ENCODE measurements at places on chromosomes 3 and 15.

GRCh38 chr3:63911509-63911872 is 692 bp downstream of the SCAANT1 start:
- no peak for DNase-seq

DNA sequence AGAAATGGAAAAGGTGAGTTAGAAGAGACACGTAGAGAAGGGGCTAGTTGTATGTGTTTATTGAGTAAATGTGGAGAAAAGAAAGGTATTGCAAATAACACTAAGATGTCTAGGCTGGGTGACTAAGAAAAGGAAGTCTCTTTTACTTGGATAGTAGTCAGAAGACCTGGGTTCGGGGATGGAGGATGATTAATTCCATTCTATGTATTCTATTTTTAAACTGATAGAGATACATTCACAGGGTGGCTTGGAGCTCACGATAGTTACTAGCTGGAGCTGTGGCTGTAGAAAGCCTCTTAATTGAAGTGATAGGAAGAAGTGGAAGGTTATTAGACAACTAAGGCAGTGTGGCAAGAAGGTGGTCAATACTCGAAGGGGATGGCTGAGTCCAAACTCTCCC is 65.9 kb upstream of the TNIK start:
- DNase-seq, result no peak

GRCh38 chr3:58494107-58494506 is 2.2 kb downstream of the KCTD6 start:
- DNase-seq, result no peak

- no peak for DNase-seq
These were observed 28.5 kb upstream of the DCUN1D1 start for GRCh38 chr3:183008800-183009199.

DNA sequence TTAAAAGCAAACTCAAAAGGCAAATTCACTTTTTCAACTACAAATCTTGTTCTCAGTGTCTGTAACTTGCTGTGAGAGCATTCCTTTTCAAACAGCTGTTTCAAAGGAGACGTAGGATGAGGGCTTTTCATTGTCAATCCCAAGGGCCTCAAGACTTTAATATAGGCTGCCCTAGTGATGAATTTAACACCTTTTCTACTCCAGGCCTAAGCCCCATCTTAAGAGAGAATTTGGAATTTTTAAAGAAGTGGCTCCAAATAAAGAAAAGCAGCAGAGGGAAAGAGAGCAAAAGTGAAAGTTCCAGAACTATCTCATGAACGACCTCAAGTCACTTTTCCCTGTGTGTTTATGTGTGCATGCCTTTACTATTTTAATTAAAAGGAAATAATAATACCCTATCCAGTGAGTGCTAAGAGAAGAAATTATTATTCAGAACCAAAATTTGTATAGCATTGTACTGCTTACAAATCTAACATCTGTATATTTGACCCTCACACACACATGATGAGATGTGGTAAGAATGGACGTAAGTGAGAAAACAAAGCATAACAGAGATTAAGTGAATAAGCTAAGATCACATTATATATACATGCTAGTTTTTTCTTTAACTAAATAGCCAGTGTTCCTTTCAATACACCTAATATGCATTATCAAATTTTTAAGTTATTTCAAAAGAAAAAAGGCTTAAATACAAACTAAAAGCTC is 196.4 kb downstream of the VGLL3 start:
- DNase-seq, result no peak

DNA sequence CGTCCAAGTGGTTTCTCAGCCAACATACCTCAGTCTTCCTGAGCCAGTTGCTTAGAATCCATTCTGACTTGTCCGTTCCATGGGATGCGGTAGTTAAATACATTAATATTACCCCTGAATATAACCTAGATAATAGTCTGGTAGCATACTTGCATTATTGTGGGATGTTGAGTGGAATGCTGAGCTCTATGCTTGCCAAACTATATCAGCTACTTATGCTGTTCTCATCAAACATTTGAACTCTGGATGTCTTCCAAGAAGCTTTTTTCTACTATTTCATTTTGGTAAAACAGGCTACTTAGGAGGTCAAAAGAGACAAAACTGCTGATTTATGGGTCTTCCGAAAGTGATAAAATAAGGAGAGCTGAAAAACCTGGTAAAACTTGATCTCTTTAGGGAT is 429.5 kb downstream of the NAALADL2 start:
- no peak for DNase-seq

- DNase-seq, result no peak
These were observed 347.0 kb downstream of the PTPRG start for GRCh38 chr3:61908382-61908781.

- DNase-seq, result no peak
These were observed 6.3 kb upstream of the PTH1R start for GRCh38 chr3:46871222-46871621.

GRCh38 chr15:78540141-78540870 is at the start of gene PSMA4:
Gene PSMA4 (plus strand): TSS chr15:78540444. CDS start chr15:78541928, 1,484 bp downstream.
- peak; percentile 94 for DNase-seq

- DNase-seq, result no peak
These were observed 72.6 kb upstream of the DPH6 start for GRCh38 chr15:35618260-35619188.

- no peak for DNase-seq
These were observed 43.1 kb downstream of the STARD5 start for GRCh38 chr15:81280696-81281455.

GRCh38 chr15:34855413-34855812 is 60.1 kb upstream of the ACTC1 start:
- DNase-seq, result no peak

DNA sequence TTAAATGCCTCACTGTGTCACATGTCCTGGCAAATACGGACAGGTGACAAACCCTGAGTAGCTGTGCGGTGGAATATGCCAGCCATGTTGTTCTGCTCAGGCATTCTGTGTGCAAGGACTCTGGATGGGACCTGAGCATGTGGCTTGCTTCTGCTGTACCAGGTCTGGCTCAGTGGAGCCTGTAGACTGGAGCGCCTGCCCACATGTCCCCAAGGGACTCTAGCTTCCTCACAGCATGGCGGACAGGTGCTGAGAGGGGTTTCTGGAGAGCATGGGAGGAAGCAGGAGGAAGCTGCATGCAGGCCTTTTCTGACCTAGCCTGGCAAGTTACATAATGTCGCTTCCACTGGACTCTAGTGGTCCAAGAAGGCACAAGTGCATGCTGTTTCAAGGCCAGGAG is 96.3 kb downstream of the PLXNA1 start:
- DNase-seq, result no peak

GRCh38 chr15:93417631-93418030 is 328.6 kb upstream of the RGMA start:
- no peak for DNase-seq

GRCh38 chr15:57820119-57820518 is 113.6 kb downstream of the POLR2M start:
- no peak for DNase-seq

- DNase-seq, result peak; percentile 69
These were observed 21.9 kb downstream of the LTF start for GRCh38 chr3:46442576-46443530.

DNA sequence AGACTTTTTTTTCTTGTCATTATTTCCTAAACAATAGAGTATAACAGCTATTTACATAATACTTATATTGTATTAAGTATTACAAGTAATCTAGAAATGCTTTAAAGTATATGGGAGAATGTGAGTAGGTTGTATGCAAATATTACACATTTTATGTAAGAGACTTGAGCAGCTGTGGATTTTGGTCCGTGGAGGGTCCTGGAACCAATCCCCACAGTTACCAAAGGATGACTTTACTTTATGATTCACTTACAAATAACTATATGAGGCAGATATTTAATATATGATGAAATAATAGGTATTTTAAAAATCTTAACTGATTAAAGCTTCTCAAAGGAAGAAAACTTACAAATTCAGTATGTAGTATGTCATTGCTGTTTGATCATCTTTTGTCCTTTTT is 56.3 kb downstream of the PPP2R3A start:
- no peak for DNase-seq

- no peak for DNase-seq
These were observed 63.3 kb downstream of the ABHD5 start for GRCh38 chr3:43753741-43754715.

DNA sequence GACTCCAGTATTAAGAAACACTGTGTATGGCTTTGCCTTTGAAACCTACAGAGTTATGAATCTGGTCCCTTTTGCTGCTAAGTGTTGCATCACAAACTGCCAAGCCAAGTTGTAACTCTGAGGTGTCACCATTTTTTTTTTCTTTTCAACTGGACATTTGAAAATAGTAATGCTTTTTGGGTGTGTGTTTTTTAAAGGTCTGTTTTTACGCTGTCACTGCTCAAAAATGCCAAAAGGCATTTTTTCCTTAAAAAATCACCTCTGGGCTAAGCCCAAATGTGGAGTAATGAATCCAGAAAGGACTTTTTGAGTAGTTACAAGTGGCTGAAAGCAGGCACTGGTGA is 9.5 kb downstream of the SMAD3 start:
- no peak for DNase-seq

DNA sequence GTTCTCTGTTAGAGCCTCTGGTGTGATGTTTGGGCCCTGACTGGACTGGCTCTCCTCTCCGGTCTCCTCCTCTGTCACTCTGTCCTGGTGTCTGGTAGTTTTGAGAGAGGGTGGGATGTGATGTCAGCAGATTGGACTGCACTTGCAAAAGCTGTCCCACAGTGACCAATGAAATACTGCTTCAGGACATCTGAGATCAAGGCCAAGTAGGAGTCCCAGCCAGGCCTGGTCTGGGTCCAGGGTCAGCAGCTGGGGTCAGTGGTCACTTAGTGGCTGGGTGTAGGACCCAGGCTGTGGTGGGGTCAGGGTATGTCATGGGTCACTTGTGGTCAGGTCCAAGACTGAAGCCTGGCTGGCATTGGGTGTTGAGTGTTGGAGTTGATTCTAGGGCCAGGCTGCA is 20.9 kb downstream of the ALDH1L1 start:
- DNase-seq, result no peak

DNA sequence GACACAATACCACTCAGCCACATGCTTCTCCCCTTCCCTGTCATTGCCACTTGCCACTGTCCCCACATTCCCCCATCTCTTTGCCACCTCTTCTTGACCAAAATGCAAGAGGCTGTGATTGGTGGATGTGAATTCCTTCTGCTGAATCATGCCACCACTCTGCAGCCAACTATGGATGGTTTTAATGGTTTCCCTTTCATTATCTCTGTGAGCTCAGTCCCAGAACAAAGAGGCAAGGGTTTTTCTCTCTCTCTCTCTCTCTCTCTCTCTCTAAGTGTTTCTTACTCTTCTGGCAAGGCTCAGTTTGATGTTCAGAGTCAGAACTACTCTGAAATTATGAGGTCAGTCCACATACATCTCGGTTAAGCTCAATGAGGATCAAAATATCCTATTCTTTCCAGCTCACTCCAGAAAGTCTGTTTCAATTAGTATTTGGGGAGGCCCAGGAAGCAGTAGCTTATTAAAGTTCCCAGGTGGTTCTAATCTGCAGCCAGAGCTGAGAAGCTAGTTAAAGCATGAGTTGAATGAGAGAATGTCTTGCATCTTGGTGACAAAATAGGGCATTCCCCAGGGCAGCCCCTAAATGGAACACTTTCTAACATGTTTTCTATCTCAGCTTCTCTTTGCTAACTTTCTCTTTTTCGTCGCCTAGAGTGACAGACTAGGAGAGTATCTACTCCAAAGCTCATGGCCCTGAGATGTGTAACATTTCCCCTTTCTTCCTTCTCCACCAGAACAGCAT is 8.5 kb upstream of the ILDR1 start:
- DNase-seq, result no peak

- DNase-seq, result no peak
These were observed 414.7 kb downstream of the EPHA3 start for GRCh38 chr3:89522155-89522554.

DNA sequence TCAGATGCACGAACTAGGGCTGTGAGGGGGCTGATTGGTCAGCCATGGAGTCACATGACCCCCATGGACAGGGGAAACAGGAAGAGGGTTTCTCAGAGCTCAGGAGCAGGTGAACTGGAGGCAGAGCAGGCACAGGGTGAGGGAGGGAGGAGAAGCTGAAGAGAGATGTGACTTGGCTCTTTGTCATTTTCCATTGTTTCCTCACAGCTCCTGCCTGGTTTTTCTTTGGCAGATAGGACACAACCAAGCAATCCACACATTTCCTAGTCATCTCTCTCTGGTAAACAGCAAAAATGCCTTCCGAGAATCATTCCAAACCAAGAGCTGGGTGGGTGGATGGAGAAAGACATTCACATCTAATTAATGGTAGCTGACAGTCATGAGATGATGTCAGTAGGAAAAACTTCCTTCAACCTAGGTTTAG is 43.4 kb upstream of the LMCD1 start:
- DNase-seq, result no peak

- DNase-seq, result no peak
These were observed 88.3 kb upstream of the PPIB start for GRCh38 chr15:64251121-64251520.

- no peak for DNase-seq
These were observed 75.4 kb upstream of the HACD2 start for GRCh38 chr3:123660141-123660675.

GRCh38 chr3:152205097-152205593 is 63.6 kb upstream of the MBNL1 start:
- DNase-seq, result no peak

DNA sequence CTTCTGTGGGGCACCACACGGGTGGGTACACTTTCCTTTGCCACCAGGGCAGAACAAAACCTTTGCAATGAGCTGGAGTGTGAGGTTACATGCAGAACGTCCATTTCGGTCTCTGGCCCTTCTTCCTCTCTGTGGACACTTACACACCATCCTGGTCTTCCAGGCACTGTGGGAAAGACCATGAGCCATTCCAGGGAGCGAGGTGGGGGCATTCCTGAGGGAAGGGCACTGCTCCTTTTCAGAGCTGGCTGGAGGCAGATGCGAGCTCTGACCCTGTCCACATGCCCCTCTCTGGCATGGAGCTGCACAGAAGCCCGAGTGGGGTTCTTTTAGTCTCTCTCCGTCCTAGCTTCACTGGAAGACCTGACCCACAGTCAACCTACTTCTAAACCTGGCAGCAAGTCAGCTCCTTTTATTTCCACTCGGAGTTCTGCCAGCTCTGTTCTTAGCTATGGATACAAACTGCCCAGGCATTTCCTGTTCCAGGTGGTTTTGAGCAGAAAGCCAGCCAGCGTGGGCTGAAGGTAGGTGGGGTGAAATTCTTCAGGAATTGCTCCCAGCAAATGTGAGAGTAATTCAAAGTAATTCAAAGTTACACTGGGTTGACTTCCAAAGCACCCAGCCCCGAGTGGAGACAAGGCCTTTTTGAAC is 281.4 kb downstream of the ADAMTS17 start:
- DNase-seq, result no peak

DNA sequence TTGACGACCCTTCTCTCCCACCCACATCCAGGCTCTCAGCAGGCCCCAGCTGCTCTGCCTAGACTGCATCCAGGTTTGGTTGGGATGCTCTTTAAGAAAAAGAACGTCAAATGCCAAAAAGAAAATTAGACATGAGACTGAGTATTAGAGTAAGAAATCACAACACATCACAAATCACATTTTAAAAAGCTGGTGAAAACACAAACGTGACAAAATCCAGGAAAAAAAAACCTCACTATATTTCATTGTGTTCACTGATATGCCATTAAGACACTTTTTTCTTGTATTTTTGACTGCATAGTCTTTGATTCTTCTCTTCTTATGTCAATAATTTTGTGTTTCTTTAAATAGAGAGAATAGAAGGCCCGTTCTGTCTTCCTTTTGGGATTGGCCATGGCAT is 243.7 kb downstream of the TLE3 start:
- no peak for DNase-seq
